IMR-90 (cell line): ENCODE measurements at places on chromosomes 2 and 18. TPM values are rescaled to one million over a fixed set of nuclear protein-coding genes. Genes with fewer than 3 reads are reported as not detected.
A peak's percentile ranks its signal among the peaks of the same experiment; 100 is the strongest.

Gene UGT1A1
- total RNA-seq, result not detected in 2 replicates

GRCh38 chr18:55384551-55385275, 203.3 kb downstream of the TCF4 start:
- peaks cover 2% of the 10 kb centered on the region; the same call in 1 of the 2 replicates for H3K4me1 ChIP-seq
- H3K4me3 ChIP-seq, result no peak overlapping the region
- H3K27me3 ChIP-seq, result no peaks in the 10 kb centered on the region
- DNase-seq, result peak; percentile 48

Gene ARHGAP25
- total RNA-seq, result 0.28 and 0.36 TPM in 2 replicates

DNA sequence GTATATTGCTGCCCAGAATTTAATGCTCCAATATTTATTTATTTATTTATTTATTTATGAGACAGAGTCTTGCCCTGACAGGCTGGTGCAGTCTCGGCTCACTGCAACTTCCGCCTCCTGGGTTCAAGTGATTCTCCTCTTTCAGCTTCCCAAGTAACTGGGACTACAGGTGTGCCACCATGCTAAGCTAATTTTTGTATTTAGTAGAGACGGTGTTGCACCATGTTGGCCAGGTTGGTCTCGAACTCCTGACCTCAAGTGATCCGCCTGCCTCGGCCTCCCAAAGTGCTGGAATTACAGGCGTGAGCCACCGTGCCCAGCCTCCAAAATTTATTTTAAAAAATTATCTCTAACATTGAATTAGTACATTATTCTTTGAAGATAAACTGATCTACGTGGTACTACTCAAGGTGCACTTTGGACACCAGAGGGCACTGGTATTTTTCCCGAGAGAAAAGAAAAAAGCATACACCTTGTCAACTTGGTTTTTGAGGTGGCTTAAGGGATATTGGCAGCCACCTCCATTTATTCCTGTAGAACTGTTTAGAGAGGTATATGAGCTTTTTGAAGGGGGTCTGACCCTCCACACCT, 1.4 kb upstream of the IDH1 start:
- no peak for DNase-seq
- H3K4me3 ChIP-seq, result no peak overlapping the region
- H3K36me3 ChIP-seq, result peaks cover 3% of the 10 kb centered on the region; the same call in 1 of the 2 replicates
- no peaks in the 10 kb centered on the region for H3K27me3 ChIP-seq
- peaks cover 4% of the 10 kb centered on the region; the same call in 1 of the 2 replicates for H3K4me1 ChIP-seq
- no peak overlapping the region for H3K27ac ChIP-seq

DNA sequence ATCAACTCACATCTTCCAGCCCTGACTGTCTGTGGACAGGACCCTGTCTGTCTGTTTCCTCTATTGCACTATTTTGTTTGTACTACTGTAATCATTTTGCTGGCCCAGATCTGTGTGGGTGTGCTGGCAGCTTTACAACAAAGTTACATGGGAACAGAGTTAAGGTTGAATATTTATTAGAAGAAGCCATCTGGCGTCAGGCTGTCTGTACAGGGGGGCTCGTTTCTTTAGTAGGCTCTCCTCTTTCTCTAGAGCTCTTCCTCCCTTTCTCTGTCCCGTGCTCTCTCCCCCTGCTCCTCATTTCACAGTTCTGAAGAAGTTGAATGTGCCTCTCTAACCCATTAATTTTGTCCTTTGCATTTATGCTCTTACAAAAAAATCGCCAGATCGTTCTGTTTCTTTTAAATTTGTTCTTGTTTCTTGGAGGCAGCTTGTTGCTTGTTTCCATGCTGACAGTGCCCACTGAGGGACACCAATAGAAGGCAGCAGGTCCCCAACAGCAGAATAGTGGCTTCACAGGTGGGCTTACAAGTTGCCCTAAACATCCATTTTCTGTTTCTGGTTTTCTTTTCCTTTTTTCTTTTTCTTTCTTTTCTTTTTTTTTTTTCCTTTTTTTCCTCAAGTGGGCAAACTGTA, 315.2 kb upstream of the ZEB2 start:
- H3K27me3 ChIP-seq, result no peaks in the 10 kb centered on the region
- peak overlapping the region; percentile 6; the same call in 1 of the 2 replicates for H3K4me3 ChIP-seq
- H3K27ac ChIP-seq, result peak overlapping the region; percentile 61
- H3K36me3 ChIP-seq, result no peaks in the 10 kb centered on the region

Gene RAB31
- total RNA-seq, result 26.9 and 28.9 TPM in 2 replicates
